ENCODE measurements at places on chromosomes 7 and 10.

DNA sequence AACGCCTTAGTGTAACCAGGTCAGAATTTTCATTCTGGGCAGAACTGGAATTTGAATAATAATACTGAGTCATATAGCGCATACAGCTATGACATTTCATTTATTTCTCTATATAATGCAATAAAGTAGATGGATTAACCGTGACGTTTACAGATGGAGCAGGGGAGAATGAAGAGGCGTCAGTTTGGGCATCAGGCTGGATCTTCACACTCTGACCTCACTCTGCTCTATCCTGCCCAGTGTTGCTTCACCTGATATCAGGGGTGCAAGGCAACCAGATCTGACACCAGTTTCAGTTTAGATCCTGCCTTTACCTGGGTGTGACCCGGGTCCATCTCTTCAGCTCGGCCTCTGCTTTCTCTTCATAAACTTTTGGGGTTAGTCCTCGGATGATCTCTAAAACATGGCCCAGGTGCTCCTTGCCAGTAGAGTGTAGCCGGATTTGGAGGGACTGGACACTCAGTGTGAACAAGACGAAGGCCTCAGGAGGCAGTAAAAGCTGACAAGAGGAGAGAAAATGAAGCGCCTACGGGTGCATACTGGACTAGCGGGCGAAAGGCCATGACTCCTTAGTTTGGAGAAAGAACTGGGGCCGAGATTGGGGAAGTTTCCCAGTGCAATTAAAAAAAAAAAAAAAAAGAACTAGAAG, 1.4 kb upstream of the ZYX start:
- no peak for ATAC-seq

- ATAC-seq = peak; percentile 58
These were observed 102.3 kb downstream of the JAZF1 start for GRCh38 chr7:28078036-28078901.

GRCh38 chr10:31832261-31832660, 96.4 kb downstream of the ARHGAP12 start:
- ATAC-seq = no peak

- ATAC-seq = no peak
These were observed 7.9 kb upstream of the ATE1 start for GRCh38 chr10:121935702-121936101.

DNA sequence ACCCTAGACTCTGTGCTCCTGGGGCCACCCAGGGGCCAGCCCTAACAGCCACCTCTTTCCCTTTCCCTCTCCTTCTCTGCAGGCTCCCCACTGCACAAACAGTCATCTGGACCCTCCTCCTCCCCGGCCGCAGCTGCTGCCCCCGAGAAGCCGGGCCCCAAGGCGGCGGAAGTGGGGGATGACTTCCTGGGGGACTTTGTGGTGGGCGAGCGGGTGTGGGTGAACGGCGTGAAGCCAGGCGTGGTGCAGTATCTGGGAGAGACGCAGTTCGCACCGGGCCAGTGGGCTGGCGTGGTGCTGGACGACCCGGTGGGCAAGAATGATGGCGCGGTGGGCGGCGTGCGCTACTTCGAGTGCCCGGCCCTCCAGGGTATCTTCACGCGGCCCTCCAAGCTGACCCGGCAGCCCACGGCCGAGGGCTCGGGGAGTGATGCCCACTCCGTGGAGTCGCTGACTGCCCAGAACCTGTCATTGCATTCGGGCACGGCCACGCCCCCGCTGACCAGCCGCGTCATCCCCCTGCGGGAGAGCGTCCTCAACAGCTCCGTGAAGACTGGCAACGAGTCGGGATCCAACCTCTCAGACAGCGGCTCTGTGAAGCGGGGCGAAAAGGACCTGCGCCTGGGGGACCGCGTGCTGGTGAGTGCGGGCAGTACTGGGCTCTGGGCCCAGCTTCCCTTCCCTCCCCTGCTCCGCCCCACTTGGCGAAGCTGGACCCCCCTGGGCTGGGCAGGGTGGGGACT, 49.3 kb downstream of the CLIP2 start:
- no peak for ATAC-seq

DNA sequence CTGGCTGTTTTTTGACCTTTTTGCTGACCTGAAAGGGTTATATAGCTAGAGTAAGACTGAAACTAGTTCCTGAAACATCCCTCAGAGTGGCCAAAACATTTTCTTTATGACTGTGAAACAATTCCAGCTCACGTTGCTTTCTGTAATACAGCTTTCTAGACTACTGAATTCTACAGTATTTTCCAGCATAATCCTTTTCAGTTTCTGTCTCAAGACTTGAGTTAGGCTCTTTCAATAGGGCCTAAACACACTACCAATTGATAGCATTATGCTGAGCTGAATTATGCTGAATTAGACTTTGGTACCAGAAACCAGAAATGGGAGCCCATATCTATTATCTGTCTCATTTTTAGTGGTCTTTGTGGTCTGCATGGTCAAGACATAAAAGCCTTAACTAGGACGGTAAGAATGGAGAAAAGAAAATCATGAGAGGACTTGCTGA, 72.6 kb downstream of the EPDR1 start:
- no peak for ATAC-seq

DNA sequence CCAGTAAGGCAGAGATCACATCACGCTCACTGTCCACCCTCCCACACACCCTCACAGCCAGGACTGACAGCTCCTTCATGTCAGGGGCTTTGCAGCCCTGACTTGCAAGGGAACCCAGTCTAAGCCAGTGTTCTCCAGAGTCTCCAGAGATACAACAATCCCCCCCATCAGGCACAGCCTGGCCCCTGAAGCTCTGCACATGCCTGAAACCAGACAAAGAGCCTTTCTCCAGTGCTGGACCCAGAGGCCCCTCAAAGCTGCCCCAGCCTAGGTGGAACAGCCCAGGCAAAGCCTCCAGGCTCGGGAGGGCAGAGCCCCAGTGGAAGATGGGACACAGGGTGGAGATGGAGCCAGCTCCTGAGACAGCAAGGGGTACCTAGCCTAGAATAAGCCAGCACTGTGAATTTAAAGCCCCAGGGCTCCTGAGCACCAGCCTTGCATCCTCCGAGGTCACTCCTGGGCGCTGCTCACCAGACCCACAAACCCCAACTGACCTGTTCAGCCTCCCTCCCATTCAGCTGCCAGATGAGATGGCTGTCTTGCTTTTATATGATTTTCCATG, 50.2 kb downstream of the GRID1 start:
- no peak for ATAC-seq

DNA sequence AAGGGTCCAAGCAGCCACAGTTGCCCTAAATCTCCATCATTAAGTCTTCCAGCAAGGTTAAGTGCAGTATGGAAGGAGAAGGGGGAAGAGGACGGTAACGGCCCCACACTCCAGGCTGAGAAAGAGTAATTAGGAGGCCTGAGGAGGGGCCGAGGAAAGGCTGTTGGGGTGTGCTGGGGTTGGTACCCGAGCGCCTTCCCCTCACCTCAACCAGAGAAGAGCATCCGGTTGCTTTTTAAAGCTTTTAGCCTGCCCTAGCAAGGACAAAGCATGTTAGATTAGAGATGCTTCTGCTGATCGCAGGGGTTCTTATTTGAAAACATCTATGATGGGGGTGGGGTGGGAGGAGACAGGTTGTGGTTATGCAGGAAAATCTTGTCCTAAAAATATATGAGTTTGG, 9.0 kb upstream of the ZSCAN21 start:
- no peak for ATAC-seq

GRCh38 chr7:50393547-50394252, 56.5 kb downstream of the FIGNL1 start:
- no peak for ATAC-seq

DNA sequence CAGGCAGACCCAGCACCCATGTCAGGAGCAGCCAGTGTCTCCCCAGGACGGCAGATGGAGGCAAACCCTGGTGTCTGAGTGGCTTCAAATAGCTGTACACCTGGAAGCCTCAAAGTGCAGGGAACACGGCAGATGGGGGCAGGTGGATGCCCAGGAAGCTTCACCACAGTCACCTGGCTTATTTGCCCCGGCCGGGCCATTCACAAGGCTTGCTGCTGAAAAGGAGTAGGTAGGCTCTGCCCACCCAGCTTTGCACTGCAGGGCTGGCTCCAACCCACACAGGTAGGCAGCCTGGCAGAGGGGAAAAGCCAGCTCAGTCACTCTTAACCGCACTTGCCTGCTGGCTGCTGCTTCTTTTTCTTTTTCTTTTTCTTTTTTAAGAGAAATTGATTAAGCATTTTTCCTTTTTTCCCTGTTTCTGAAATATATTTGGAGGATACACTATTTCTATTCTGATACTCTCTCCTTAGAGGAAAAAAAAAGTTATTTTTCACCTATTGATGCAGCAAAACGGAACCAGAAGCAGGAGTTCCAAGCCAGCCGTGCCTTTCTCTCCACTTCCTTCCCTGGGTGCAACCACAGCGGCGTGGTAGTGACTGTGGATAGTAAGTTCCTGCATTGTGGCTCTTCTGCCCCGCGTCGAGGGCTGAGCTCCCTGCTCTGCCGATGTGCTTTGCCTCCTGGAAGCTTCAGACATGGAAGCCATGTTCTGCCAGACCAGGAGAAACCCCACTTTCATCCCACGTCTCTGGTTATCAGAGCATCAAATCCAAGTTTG, 118.3 kb downstream of the KLF6 start:
- ATAC-seq = no peak

- no peak for ATAC-seq
These were observed 6.6 kb downstream of the FLNC start for GRCh38 chr7:128836729-128837348.

DNA sequence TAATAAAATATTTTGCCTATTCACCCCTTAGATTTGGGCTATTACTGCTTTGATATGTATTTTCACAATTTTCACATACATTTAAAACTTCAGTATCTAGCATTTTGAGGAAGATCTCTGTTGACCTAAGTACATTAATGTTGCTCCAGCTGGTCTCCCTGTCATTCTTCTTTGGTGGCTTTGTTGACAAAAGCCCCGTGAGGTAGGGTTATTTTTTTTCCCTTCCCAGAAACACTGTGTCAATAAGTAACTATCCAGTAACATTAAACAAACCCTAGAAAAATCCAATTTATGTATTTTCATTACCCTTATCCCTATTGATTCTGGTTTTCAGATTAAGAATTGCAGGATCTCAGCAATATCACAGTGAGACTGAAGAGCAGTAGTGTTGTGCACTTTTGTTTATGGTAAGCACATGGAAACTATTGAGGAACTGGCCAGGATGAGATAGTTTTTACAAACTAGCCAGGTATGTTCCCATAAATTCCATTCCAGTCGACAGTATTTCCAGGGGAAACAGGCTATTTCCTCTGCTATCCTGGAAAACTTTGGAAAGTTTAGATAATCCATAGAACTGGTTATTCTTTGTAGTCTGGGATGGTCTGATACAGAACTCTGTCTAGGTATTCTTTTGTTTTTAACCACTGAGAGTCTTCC, 198.2 kb downstream of the PON1 start:
- no peak for ATAC-seq

DNA sequence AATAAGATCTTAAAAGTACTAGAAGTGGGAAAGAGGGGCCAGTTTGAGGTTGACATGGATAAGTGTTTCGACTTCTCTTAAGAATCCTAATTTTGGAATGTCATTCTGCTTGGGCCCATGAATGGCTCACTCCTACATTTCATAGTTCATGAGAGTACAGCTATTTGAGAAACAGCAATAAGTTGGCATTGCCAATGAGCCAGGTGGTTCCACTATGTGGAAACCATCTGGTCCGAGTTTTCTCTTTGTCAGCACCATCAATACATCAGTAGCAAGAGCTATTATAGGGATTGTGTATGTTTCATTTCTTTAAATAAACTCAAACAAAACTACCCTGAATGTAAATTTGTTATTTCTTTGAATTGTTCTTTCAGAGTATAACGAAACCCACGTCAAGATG, 78.1 kb upstream of the NEBL start:
- ATAC-seq = no peak

- ATAC-seq = no peak
These were observed 7.0 kb downstream of the GET4 start for GRCh38 chr7:883055-884021.

GRCh38 chr10:43090664-43091063, 13.8 kb downstream of the RET start:
- ATAC-seq = no peak

- ATAC-seq = no peak
These were observed 28.6 kb upstream of the TMEM178B start for GRCh38 chr7:141045126-141045841.

DNA sequence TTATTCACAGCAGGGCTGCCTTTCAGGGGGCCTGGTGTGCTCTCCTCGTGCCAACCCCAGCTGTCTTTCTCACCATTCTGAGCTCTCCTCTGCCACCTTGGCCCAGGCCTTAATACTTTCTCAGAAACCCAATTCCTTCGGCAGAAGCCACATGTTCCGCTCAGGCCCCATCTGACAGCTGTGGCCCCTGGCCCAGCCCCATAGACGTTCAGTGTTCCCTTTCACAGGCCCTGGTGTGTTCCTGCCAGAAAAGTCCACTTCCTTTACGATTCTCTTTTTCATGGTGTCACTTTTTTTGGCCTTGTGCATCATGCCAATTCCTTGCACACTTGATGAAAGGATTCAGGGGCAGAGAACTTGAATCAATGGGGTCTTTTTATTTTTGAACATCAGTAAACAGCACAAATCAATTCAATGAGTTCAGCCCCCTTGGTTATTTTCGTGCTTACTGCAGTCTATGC, 15.9 kb upstream of the GPNMB start:
- ATAC-seq = no peak

- no peak for ATAC-seq
These were observed 51.1 kb upstream of the ADRB1 start for GRCh38 chr10:113992471-113993011.

Measured in activated CD4-positive, CD25-positive, alpha-beta regulatory T cell treated with anti-CD3 and anti-CD28 coated beads, Interleukin-2, amount 50 U/mL, for 24 hours (primary cell).